ENCODE measurements at places on chromosomes 4 and X.

GRCh38 chrX:39222346-39223113, 421.3 kb downstream of the MID1IP1 start:
- DNase-seq = no peak

- DNase-seq = no peak
Measured at GRCh38 chr4:160352637-160353036, 1249.8 kb downstream of the RAPGEF2 start.

GRCh38 chr4:184740980-184741391, 7.1 kb upstream of the CENPU start:
- no peak for DNase-seq

- DNase-seq = no peak
Measured at GRCh38 chrX:21529771-21530170, 128.4 kb downstream of the KLHL34 start.

DNA sequence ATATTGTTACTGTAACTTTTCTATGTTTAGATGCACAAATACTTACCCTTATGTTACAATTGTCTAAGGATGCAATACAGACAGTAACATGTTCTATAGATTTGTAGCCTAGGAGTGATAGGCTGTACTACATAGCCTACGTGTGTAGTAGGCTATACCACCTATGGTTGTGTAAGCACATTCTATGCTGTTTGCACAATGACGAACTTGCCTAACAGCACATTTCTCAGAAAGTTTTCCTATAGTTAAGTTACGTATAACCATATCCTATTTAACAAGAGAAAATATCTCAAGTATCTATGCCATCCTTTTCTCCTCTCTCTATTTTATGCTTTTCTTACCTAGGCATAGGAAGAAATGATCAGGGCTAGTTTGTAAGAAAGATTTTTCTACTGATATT, 710.8 kb upstream of the HTR2C start:
- no peak for DNase-seq

- DNase-seq = no peak
Measured at GRCh38 chr4:69322055-69322454, 41.8 kb downstream of the UGT2B28 start.

Measured in nephron progenitor cell (in vitro differentiated cells).